Lung (tissue), 17 donors: ENCODE measurements at places on chromosomes 7 and 10. TPM values are rescaled to one million over a fixed set of nuclear protein-coding genes. Genes with fewer than 3 reads are reported as not detected.

- no peak for DNase-seq
Measured at GRCh38 chr7:144834641-144835144, 1.2 kb downstream of the TPK1 start.

- DNase-seq = no peak
Measured at GRCh38 chr7:122379491-122379890, 74.9 kb upstream of the FEZF1 start.

Gene LRRTM3
- 0.06 TPM for total RNA-seq

DNA sequence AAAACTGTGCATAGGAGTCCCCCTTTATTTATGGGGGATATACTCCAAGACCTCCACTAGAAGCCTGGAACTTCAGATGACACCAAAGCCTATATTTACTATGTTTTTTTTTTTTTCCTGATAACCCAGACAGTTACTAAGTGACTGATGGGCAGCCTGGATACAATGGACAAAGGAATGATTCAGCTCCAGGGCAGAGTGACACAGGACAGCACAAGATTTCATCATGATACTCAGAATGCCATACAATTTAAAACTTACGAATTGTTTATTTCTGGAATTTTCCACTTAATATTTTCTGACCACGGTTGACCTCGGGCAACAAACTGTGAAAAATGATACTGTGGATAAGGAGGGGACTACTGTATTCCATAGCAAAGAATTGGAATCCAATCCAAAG, 843.6 kb downstream of the PCDH15 start:
- no peak for DNase-seq

DNA sequence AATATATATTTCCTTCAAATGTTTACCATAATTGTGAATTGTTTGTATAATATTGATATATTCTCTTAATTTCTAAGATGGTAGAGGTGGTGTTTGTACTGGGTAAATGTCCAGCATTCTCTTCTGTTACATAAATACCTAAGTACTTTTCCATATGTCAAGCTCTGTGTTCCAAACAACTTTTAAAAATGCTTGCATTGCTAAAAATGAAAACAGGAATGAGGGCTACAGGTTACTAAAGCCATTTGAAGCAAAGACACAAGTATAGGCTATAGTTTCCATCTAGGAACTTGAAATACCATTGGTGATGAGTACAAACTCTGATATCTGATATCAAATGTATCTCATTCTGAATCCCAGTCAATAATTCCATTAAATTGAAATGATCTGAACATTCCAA, 233.6 kb upstream of the SORCS1 start:
- DNase-seq = no peak

DNA sequence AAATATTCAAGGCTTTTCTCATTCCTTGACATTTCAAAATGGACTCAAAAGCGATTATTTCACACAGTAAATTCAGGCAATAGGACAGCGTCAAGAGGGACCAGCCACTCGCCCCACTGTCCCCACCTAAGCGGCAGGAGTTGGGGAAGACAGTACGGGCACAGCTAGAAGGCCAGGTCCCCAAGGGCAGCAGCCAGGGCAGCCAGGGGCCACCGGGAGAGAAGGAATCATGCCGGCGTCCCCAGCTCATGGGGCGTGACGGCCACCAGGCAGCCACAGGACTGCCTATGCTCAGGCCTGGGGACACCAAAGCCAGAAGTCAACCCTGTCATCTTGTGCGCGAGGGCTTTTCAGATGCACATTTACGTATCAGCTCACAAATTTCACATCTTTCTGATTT, 225.7 kb upstream of the PPP2R2D start:
- no peak for DNase-seq

GRCh38 chr7:84274029-84274638, 79.5 kb upstream of the SEMA3A start:
- peak; percentile 52 for DNase-seq

- DNase-seq = peak; percentile 65
Measured at GRCh38 chr7:112018305-112019030, 187.7 kb downstream of the DOCK4 start.

Gene ACADSB
- 20.4 TPM for total RNA-seq

GRCh38 chr10:62638062-62638477, 166.4 kb upstream of the ADO start:
- peak; percentile 74 for DNase-seq

- DNase-seq = no peak
Measured at GRCh38 chr10:125824736-125825135, 1.4 kb downstream of the BCCIP start.

DNA sequence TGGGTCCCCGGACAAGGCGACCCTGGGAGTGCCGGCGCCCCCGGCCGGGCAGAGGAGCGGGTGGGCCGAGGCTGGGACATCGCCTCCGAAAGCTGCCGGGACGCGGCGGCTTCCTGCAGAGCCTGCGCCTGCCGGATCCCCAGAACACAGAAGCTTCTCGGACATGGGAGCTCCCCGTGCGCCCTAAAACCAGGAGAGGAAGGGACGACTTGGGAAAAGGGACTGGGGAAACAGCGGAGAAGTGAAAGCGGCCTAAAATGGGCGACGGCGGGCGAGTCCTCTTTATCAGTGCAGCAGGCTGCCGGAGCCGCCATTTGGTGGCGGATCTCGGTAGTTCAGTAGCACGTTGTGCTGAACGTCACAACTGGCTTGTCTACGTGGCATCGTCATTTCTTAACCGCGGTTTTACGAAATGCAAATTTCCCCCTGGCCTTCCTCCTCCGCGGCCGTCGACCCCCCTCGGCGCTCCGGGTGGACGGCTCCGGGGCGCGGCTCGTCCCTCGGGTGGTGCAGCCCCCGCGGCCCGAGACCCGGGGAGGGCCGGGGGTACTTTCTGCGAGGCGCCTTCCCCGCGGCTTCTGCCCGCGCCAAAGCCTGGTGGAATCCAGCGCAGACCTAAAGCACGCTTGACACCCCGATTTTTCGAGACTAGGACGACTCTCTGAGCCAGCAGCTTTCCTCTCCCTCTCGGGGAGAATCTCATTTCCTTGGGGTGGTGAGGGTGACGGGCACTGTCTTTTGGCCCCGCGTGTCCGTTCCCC, 9.9 kb upstream of the SPAG6 start:
- peak; percentile 75 for DNase-seq

- DNase-seq = peak; percentile 18
Measured at GRCh38 chr10:84308481-84309304, 19.7 kb upstream of the CCSER2 start.

DNA sequence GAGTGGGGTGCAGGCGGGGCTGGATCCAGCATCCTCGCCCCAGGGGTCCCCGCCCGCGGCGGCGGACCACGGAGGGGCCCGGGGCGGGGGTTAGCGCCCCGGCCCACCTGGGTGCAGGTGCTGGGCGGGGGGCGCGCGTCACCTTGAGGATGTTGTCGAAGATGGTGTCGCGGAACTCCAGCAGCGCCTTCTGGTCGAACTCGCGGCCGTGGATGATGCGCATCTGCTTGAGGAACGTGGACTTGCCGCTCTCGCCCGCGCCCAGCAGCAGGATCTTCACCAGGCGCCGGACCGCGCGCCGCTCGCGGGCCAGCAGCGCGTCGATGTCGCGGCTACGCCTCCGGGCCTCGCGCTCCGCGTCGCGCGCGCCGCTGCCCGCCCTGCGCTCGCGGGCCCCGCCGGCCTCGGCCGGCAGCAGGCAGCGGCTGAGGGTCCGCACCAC, 376 bp downstream of the GNA12 start:
- no peak for DNase-seq

DNA sequence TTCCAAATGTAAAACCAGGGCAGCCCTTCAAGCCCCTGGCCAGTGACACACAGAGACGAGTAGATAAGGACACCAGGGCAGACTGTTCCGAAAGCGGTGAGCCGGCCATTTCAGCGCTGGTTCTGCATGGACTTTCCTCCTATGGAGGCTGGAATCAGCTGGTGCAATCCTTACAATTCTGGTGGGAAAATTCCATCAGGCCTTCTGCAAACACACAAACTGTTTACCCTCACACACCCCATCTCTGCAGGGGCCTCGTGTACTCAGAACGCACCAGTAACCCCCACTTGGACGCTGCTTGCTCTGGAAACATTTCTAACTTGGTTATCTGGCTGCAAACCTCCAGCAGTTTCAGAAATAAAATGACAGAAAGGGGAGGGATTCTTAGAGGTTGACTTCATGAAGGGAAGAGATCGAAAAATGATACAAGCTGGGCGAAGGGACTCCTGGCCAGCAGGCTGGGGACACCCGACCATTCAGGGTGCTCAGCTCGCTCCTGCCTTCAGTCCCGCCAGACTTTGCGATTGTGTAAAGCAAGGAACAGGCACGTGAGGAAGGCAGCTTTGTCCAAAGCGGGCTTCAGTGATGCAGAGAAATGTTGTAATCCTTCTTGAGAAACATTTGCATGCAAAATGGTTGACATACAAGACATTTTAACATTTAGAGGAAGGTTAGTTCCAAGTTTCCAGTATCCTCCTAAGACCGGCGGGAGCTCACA, 19.7 kb upstream of the SHH start:
- DNase-seq = no peak

DNA sequence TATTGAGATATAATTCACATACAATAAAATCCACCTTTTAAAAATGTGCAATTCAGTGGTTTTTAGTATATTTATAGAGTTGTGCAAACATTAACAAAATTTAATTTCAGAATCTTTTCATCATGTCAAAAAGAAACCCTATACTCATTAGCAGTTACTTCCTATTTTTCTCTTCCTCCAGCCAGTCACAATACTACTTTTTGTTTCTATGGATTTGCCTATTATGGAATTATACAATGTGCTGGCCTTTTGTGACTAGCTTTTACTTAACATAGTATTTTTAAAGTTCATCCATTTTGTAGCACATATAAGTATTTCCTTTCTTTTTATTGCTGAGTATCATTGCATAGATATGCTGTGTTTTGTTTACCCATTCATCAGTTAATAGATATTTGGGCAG, 199.9 kb upstream of the IMMP2L start:
- no peak for DNase-seq

DNA sequence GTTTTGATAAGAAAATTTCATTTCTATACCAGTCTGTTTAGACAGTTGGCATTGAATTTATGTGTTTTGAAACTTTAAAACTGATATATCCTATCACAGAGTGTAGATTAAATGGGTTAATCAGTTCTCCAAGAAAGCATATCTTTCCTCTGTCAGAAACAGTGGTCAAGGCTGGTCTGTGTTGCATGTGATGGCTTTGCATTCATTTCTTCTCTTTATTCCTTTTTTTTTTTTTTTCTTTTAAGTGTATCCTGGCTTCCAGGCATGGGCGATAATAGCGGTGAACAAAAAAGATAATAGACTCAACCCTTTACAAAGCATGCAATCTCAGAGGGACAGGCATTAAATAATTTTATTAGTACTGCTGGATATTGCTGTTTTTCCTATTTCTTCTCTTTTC, 136.6 kb downstream of the LRRC4 start:
- no peak for DNase-seq

Gene NRP1
- 188 TPM for total RNA-seq

DNA sequence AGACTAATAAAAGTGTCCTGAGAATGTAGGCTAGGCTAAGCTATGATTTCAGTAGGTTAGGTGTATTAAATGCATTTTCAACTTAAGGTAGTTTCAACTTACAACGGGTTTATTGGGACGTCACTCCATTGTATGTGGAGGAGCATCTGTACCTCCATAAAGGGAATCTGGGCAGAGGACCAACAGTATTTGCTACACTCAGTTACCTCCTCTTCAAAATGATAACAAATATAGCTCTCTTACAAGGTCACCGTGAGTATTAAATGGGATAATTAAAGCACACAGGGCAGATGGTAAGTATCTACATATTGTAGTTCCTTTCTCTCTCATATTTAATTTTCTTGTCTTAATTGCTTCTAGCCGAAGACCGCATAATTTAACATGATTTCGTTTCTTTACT, 59.0 kb upstream of the FGL2 start:
- no peak for DNase-seq
